ENCODE measurements at places on chromosomes 12 and 14.

- peak; percentile 24 for DNase-seq
These were observed 581.3 kb downstream of the TMEM121 start for GRCh38 chr14:106107703-106108102.

- DNase-seq, result no peak
These were observed 45.0 kb upstream of the STRN3 start for GRCh38 chr14:31071151-31071550.

DNA sequence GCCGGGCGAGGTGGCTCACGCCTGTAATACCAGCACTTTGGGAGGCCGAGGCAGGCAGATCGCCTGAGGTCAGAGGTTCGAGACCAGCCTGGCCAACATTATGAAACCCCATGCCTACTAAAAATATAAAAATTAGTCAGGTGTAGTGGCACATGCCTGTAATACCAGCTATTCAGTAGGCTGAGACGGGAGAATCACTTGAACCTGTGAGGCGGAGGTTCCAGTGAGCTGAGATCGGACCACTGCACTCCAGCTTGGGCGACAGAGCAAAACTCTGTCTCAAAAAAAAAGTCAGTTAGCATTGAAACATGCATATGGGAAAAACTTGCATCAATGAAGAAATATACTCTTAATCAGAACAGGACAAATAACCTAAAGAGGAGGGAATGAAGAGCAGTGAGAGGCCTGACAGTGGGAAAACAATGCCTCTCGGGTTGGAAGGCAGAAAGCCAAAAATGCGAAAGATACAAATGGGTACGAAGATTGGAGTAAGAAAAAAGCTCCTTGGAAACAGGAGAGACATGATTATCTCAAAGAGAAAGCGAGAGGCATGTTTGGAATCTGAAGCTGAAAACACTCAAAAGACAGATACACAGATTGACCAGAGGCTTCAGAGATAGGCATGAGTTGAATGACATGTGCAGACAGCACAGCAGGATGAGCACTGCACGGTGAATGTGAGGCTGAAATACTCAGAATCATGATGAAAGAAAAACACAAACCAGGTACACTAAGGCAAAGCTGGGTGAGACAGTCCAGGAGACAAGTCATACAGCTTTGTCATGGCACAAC, 30.6 kb downstream of the RESF1 start:
- DNase-seq, result no peak

- DNase-seq, result no peak
These were observed 47.7 kb upstream of the PTPRO start for GRCh38 chr12:15274561-15274967.

DNA sequence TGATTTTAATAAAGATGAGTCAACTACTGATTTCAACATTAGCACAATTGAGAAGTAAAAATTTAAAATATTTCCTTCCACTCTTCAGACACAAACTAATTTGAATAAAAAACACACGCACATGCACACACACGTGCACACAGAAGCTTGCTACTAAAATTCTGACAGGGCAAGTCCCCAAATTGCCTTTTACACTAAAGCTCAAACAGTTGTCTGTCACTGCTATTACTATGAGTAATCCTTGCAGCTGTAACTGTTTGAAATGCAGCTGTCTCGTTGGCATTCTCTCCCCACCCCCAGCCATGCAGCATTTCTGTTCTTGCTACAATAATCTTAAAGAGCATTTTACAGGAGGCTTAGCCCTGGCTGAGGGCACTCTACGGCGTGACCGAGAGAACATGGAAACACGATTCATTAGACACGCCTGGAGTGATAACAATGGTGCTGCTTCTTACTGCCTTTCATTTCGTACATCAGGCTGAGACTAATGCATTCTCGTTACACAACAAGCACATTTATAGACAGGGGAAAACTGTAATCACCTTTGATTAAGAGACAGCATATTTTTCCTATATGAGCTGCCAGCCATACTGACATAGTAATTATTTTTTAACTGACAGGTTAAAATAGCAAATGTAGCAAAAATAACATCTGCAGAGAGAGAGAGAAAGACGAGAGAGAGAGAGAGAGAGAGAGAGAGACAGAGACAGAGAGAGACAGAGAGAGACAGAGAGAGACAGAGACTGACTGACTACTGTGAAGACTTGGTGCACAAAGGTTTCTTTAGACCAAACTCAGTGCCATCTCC, 153.8 kb downstream of the MED13L start:
- DNase-seq, result peak; percentile 75

GRCh38 chr12:130016986-130017385, 113.2 kb upstream of the TMEM132D start:
- DNase-seq, result no peak

- DNase-seq, result no peak
These were observed 191.0 kb upstream of the PLEKHG7 start for GRCh38 chr12:92511786-92512185.

DNA sequence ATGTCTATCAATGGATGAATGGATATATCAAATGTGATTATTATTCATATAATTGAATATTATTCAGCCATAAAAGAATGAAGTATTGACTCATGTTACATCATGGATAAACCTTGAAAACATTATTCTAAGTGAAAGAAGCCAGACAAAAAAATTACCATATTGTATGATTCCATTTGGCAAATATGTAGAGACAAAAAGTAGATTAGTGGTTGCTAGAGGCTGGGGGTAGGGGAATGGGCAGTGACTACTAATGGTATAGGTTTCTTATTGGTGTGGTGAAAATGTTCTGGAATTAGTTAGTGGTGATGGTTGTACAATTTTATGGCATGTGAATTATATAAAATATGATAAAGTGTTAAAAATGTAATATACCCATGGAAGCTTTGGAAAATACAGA, 31.8 kb upstream of the GNS start:
- no peak for DNase-seq

GRCh38 chr14:88208858-88209257, 114.2 kb downstream of the KCNK10 start:
- no peak for DNase-seq

DNA sequence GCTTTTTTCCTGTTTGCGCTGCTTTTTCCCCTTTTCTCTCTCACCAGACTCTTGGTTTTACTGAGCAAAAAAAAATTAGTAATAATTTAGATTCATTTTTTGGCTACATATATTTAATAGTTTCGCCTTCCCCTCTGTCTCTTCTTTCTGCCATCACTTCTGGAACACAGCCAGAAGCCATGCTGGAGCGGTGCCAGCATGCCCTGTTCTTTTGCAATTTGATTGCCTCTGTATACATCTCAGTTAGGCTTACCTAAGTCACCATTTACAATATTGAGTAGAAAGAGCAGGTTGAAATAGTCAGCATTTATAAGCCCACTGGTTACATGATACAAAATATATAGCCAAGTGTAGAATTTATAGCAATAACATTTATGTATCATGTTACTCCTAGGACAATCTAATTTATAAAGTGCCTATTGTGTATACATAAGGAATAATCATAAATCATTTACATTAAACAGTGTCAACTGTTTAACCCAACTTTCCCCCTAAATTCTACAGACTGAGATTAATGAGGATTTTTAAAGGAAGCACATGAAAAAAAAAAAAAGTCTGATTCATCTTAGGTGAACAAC, 413.8 kb upstream of the SOX5 start:
- peak; percentile 64 for DNase-seq

DNA sequence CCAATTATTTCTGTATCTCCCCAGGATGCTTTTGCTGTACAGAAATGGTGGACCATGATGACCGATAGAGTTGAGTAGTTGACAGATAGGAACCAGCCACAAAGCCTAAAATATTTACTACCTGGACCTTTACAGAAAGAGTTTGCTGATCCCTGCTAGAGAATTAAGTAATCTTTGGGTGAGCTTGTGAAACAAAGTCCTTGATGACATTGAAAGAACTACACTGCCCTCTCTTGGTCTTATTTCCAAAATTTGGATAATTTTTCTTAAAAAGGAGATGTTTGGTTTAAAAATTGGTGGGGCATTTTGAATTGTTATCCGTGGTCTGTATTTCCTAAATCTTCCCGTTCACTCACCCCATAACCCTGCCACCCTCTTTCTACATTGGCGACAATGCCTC, 13.7 kb upstream of the TCTN1 start:
- no peak for DNase-seq

DNA sequence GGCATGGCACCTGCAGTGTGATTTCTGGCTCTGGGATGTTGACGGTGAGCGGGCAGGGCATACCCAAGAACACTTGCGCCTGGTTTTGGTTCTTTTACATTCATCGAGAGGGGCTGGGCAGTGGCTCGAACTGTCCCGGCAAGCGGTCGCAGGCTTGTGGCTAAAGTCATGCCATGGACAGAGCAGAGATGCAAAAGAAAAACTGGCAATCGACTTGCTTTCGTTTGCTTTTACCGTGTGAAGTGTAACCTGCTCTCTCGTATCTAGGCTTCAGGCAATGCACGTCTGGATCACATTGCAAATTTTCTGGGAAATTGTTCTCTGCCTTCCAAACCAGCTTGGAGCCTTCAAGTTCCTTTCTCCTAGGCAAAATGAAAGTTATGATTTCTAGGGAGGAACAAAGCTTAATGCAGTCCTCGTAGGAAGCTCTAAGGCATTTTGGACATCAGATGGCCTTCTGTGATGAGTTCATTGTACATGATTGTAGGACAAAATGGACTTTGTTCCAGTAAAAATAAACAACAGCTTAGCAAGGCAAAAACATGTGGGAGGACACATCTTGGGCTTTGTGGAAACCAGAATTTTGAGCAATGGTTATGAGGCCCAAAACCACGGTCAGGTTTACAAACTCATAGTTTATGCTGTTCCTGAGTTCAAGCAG, 18.3 kb downstream of the ADGRD1 start:
- DNase-seq, result no peak

DNA sequence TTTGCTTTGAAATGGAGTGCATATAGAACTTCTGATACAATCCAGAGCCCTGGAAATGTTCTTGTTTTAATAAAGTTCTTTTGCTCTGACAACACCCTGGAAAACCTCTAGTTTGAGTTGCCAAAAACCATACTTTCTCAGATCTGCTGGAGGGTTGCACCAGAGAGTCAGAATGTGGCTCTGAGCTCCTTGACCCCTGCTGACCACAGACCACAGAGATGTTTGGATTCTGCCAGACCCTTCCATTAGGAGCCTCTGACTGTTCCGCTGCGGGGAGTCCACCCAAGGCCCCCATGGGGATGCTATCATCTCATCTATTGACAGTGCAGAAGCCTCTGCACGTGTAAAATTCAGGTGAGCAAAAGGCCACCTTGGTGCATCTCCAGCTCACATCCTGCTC, 332.6 kb downstream of the GLT1D1 start:
- DNase-seq, result no peak

DNA sequence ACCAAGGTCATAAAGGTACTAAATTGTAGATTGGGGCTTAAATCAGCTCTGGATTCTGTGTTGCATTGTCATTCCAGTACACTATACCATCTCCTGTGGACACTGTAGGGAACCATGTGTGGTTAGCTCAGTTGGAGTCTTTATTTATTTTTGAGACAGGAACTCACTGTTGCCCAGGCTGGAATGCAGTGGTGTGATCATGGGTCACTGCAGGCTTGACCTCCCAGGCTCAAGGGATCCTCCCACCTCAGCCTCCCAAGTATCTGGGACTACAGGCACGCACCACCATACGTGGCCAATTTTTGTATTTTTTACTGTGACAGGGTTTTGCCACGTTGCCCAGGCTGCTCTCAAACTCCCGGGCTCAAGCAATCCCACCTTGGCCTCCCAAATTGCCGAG, 6.7 kb downstream of the PAPOLA start:
- no peak for DNase-seq

GRCh38 chr14:71141701-71142374, 234.6 kb downstream of the PCNX1 start:
- no peak for DNase-seq

GRCh38 chr12:131164096-131164872, 210.6 kb downstream of the ADGRD1 start:
- no peak for DNase-seq

GRCh38 chr12:57242329-57242690, 8.7 kb downstream of the STAC3 start:
- peak; percentile 69 for DNase-seq

DNA sequence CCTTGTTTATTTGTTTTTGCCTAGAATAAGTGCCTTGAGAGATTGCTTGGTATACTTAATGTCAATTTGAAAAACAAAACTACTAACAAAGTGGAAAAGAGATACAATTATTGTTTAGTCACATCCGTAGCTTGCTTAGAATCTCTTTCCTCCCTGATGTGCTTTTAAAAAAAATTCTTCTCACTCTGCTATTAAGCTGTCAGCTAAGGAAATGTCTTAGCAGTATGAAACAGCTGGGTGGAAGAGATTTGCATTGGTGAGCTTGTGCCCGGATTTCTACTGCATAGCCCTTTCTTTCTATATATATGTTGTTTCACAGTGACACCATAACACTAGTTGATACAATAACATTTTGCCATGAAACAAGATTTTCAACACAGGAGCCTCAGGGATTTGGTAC, 229.4 kb upstream of the RGS6 start:
- no peak for DNase-seq

DNA sequence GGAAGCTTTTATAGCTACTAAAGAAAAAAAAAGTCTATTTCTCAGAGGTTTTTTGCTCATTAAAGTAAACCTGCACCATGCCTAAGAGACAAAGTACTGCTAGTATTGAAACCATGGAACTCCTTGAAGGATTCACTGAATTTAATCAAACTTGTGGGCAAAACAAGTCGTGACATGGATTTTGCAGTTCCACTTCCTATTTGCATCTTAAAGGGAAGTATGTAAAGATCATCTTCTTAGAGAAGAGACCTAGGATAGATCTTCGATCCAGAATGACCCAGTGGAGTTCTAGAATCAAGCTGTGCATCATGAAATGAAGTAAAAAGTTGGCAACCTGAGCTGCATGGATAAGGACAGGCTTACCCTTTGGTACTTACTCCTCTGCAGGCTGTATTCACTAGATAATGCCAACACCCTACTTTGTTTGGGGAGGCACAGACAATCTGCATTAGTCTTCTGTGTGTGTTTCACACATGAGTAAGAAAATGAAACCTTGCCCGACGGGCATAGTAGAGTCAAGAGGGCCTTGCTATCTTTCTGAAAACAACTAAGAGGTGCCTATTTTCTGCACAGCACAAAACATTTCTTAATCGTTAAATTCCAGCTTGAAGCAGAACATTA, 1.9 kb downstream of the GNG2 start:
- DNase-seq, result peak; percentile 30

DNA sequence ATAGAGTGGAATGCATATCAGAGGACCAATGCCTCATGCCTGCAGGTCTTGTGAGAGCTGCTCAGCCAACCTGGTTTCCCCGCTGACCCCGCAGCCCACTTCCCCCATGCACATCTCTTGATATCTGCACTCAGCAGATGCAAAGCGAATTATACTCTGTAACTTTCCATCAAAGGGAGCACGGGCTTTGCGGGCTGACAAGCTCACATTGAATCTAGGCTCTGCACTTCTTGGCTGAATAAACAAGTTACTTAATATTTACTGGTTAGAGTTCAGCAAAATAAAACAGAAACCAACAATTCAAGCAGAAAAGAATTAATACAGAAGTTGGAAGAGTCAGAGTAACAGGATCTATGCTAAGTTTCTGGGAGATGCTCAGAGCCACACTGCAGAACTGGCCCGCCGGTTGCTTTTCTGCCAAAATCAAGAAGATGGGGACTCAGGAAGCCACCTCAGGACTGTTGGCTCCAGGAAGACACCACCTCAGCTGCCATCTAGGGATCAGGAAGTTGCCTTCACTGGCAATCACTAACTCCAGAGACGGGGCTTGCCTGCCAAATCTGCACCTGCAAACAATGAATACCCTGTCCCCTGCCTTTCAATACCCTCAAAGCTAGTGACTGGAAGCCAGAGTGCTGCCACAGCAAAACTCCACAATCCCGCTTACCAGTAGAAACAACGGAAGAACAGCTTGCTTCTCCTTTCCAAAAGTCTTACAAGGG, 46.5 kb downstream of the NR1H4 start:
- DNase-seq, result no peak

All from NCI-H1092 treated with DMSO at 0.1 percent for 48 hours (cell line).